ENCODE measurements at places on chromosomes 11 and 22. TPM values are rescaled to one million over a fixed set of nuclear protein-coding genes. Genes with fewer than 3 reads are reported as not detected.

DNA sequence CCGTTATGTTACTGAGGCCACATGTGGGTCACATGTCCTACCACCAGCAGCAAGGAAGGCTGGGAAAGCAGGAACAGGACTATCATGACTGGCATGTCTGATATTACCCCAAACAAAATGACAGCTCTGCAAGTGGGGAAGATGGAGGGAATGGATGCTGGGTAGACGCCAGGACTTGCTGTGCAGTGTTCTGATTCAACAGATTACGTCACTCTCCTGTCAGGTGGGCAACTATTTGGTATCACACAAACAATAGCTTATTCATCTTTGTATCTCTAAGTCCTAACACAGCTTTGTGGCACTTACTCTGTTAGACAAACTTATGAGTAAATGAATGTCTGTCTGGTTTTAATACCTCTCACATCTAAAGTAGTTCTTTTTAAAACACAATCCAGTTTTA lies 105.2 kb downstream of the SPON1 start:
- H3K27ac ChIP-seq = no peak overlapping the region
- DNase-seq = no peak
- peaks cover 27% of the 10 kb centered on the region for H3K4me1 ChIP-seq
- no peaks in the 10 kb centered on the region for H3K27me3 ChIP-seq

- no peaks in the 10 kb centered on the region for H3K27me3 ChIP-seq
- H3K27ac ChIP-seq = peak overlapping the region; percentile 85
- peaks cover 12% of the 10 kb centered on the region for H3K36me3 ChIP-seq
- peaks cover 50% of the 10 kb centered on the region for H3K4me1 ChIP-seq
- DNase-seq = peak; percentile 90
Measured at GRCh38 chr22:26550498-26551033, 38.3 kb upstream of the TFIP11 start.

- H3K27ac ChIP-seq = no peak overlapping the region
- H3K4me1 ChIP-seq = peaks cover 11% of the 10 kb centered on the region
- no peak for DNase-seq
- no peak overlapping the region for H3K4me3 ChIP-seq
- H3K27me3 ChIP-seq = no peaks in the 10 kb centered on the region
Measured at GRCh38 chr11:43377389-43377788, 18.7 kb downstream of the TTC17 start.

PHOX2A gene
- total RNA-seq = not detected

GRCh38 chr11:78216021-78216420 lies 27.3 kb downstream of the USP35 start:
- H3K36me3 ChIP-seq = no peaks in the 10 kb centered on the region
- H3K27me3 ChIP-seq = no peaks in the 10 kb centered on the region
- no peak overlapping the region for H3K4me3 ChIP-seq
- H3K27ac ChIP-seq = no peak overlapping the region
- no peak for DNase-seq

GRCh38 chr22:31400023-31400397 lies 606 bp downstream of the DRG1 start:
- H3K4me1 ChIP-seq = peaks cover 15% of the 10 kb centered on the region
- H3K27ac ChIP-seq = peak overlapping the region; percentile 76
- peaks cover 52% of the 10 kb centered on the region for H3K36me3 ChIP-seq
- H3K27me3 ChIP-seq = no peaks in the 10 kb centered on the region
- DNase-seq = no peak

- H3K4me3 ChIP-seq = no peak overlapping the region
- DNase-seq = no peak
- no peaks in the 10 kb centered on the region for H3K27me3 ChIP-seq
- no peaks in the 10 kb centered on the region for H3K4me1 ChIP-seq
Measured at GRCh38 chr11:113372309-113372708, 15.3 kb upstream of the ANKK1 start.

OR52L1 gene
- total RNA-seq = not detected

- H3K4me1 ChIP-seq = peaks cover 67% of the 10 kb centered on the region
- H3K4me3 ChIP-seq = no peak overlapping the region
- DNase-seq = no peak
Measured at GRCh38 chr11:67027483-67027930, 4.6 kb downstream of the SYT12 start.

PATE2 gene
- total RNA-seq = 0.50 TPM

GRCh38 chr11:35725885-35726284 lies 63.3 kb downstream of the TRIM44 start:
- peaks cover 15% of the 10 kb centered on the region for H3K4me1 ChIP-seq
- no peak overlapping the region for H3K27ac ChIP-seq
- H3K36me3 ChIP-seq = peaks cover 53% of the 10 kb centered on the region
- no peak for DNase-seq
- H3K4me3 ChIP-seq = no peak overlapping the region

VSIG10L2 gene
- not detected for total RNA-seq

- H3K36me3 ChIP-seq = no peaks in the 10 kb centered on the region
Measured at GRCh38 chr22:28560046-28560742, 119.4 kb downstream of the TTC28 start.

- peak overlapping the region; percentile 98 for H3K4me3 ChIP-seq
- DNase-seq = no peak
- peaks cover 59% of the 10 kb centered on the region for H3K36me3 ChIP-seq
- H3K27ac ChIP-seq = peak overlapping the region; percentile 84
- H3K27me3 ChIP-seq = no peaks in the 10 kb centered on the region
- peaks cover 18% of the 10 kb centered on the region for H3K4me1 ChIP-seq
Measured at GRCh38 chr11:65525546-65526480, 930 bp downstream of the SCYL1 start.

MAPK8IP1 gene
- total RNA-seq = 2.6 TPM

- no peaks in the 10 kb centered on the region for H3K27me3 ChIP-seq
- no peaks in the 10 kb centered on the region for H3K36me3 ChIP-seq
- H3K4me3 ChIP-seq = no peak overlapping the region
- no peak overlapping the region for H3K27ac ChIP-seq
- H3K4me1 ChIP-seq = peaks cover 5% of the 10 kb centered on the region
Measured at GRCh38 chr11:75101424-75102128, 4.9 kb upstream of the OR2AT4 start.

DNA sequence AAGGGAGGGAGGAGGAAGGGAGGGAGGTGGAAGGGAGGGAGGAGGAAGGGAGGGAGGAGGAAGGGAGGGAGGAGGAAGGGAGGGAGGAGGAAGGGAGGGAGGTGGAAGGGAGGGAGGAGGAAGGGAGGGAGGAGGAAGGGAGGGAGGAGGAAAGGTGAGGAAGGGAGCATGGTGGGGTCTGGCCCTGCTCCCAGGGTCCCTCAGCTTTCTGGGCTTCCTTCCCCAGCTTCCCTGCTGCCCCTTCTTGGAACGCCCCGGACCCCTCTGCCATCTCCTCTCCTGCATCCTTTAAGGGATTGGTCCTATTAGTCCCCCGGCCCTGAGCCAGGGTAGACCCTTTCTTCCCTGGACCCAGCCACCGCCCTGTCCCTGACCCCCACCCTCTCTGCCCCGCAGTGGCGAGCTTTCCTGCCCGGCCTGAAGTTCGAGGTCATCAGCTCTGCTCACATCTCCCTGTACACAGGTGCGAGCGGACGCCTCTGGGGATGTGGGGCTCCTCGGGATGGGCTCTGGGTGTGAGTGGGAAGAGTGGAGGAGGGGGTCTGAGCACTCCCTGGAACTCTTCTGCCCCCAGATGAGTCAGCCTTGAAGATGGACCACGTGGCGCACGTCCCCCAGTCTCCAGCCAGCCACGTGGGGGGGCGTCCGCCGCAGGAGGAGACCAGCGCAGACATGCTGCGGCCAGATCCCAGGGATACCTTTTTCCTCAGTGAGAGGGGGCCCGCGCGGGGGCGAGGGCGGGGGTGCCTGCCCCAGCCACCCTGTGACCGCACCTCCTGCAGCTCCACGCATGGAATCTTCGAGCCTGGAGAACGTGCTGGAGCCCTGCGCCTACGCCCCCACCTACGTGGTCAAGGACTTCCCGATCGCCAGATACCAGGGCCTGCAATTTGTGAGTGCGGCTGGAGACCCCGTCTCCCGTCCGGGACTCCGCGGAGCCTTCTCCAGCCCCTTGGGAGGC lies 6.0 kb downstream of the B4GALNT4 start:
- H3K27me3 ChIP-seq = peaks cover 21% of the 10 kb centered on the region
- no peak overlapping the region for H3K4me3 ChIP-seq
- DNase-seq = no peak
- no peak overlapping the region for H3K27ac ChIP-seq

DNA sequence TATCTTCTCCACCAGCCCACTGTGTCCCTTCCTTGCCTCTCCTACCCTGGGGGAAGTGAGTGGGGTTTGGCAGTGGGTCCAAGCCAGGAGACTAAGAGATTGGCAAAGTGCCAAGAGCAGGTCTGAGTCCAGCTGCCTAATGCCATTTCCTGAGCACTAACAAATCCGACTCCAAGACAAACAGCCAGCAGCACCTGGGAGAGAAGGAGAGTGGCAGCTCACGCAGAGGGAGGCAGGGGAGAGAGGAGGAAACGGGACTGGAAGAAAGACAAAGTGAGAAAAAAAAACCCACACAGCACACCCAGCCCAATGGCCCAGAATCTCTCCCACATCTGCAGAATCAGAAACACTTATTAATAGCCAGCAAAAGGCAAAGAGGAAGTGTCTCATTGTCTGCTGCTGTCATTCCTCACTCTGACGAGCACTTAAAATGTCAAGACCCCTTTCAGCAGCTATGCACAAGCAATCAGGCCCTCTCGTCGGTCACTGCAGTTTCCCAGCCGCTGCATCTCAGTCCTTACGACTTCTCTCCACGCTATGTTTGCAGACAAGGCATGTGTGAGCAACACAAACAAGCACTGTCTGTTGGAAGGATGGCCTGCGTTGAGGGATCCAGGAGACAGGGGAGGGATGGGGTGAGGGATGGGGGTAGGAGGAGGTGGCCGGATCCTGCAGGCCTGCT lies 558.4 kb upstream of the CADM1 start:
- H3K27ac ChIP-seq = no peak overlapping the region
- H3K36me3 ChIP-seq = no peaks in the 10 kb centered on the region
- no peak for DNase-seq
- H3K4me1 ChIP-seq = no peaks in the 10 kb centered on the region
- H3K4me3 ChIP-seq = no peak overlapping the region

DNA sequence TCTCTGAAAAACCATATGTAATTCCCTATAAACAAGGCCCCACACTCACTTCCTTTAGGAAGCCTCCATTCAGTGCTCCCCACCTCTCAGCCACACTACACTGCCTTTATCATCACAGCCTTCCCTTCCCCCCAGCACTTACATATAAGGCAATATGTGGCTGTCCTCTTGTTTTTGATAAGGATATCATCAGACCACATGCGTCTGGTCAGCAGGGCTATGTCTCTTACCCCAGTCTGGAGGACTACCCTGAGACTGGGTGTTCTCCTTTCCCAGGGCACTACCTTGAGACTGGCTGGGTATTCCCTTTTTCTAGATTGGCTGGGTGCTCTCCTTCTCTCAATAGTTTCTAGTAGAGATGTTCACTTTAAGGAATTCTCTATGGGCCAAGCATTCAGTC lies 7.8 kb downstream of the KCNE3 start:
- H3K4me1 ChIP-seq = no peaks in the 10 kb centered on the region
- DNase-seq = no peak
- no peaks in the 10 kb centered on the region for H3K27me3 ChIP-seq
- no peak overlapping the region for H3K4me3 ChIP-seq
- H3K27ac ChIP-seq = no peak overlapping the region

APOL4 gene
- total RNA-seq = not detected

OR52H1 gene
- total RNA-seq = not detected

PRG3 gene
- total RNA-seq = not detected

OR10A2 gene
- total RNA-seq = not detected

FAM180B gene
- total RNA-seq = not detected

DNA sequence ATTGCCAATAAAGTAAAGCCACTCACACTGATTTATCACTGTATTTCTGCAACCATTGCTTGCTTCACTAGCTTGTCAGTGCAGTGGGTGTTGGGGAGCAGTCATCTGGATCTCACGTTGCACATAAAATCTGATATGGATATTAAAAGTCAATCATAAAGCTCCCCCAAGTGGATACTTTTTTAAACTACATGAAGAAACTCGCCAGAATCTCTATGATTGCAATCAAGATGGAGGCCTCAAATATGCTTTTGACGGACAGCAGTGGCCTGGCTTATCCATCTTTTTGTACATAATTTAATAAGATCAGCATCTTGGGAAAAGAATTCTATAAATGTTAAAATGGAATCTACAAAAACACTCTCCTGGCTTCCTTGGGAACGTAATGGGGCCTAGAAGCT lies 137.7 kb downstream of the WT1 start:
- H3K36me3 ChIP-seq = no peaks in the 10 kb centered on the region
- H3K27me3 ChIP-seq = no peaks in the 10 kb centered on the region
- no peaks in the 10 kb centered on the region for H3K4me1 ChIP-seq
- H3K27ac ChIP-seq = no peak overlapping the region
- no peak for DNase-seq

DNA sequence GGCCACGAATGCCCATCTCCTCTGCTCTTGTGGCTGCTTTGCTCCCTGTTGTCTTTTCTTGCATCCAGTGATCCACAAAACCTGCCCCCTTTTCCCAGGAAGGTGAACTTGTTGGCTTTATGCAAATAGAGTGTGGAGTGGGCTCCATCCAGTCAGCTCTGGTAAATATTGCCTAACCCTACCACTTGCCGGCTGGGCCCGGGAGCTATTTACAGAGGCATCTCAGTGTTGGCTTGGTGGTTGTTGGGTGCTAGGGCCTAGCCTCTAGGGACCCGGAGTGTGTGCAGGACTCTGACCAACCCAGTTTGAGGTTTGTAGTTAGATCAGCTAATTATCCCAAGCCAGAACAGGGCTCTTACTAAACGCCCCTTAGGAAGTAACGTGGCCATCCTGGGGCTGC lies 40.8 kb upstream of the TLCD5 start:
- H3K27ac ChIP-seq = no peak overlapping the region
- H3K27me3 ChIP-seq = no peaks in the 10 kb centered on the region
- H3K4me1 ChIP-seq = no peaks in the 10 kb centered on the region
- DNase-seq = no peak
- H3K36me3 ChIP-seq = no peaks in the 10 kb centered on the region

DNA sequence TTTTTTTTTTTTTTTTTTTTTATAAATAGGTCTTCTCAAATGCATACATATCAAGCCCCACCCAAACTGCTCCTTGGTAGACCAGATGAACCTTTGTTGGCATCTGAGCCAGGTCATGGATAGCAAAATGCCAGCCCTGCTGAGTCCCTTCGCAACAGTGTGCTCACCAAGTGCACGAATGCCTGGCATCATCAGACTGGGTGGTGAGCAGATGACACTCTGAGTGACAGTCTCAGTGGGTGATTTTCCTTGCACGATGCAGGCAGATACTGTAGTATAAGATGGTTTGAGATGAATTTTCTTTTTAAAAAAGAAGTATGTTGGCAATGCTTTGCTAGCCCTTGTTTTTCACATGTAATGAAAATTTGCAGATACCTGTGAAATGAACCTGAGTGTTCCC lies 74.0 kb downstream of the RCN1 start:
- no peak for DNase-seq
- no peak overlapping the region for H3K27ac ChIP-seq
- H3K4me1 ChIP-seq = no peaks in the 10 kb centered on the region
- H3K36me3 ChIP-seq = no peaks in the 10 kb centered on the region
- H3K4me3 ChIP-seq = no peak overlapping the region

DNA sequence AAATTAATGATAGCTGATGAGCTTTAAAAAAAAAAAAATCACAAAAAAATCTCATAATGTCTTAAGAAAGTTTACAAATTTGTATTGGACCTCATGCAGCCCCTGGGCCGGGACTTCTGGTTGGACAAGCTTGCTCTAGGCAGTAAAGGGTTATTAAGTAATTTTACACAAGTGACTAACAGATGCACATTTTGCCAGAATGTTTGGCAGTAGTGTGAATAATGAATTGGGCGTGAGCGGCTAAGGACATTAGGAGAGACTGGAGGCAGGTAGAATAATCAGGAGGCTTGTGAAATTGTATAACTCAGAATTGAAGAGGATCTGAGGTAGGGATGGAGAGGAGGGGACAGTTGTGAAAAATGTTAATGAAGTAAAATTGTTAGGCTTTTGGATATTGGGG lies 77.4 kb downstream of the HIPK3 start:
- peaks cover 27% of the 10 kb centered on the region for H3K36me3 ChIP-seq
- H3K4me1 ChIP-seq = no peaks in the 10 kb centered on the region
- no peak overlapping the region for H3K4me3 ChIP-seq
- no peak for DNase-seq
- no peak overlapping the region for H3K27ac ChIP-seq

Measured in SJSA1 (cell line).